Activated T-helper 1 cell treated with anti-CD3 and anti-CD28 coated beads, Interleukin-12 subunit alpha, Interleukin-12 subunit beta, Interleukin-2, Interleukin-4 antibody, amounts not matched to agents 30 ng/mL and 10 ng/mL and 1 ng/mL, durations not matched to agents 14 hours and 24 hours and 36 hours (primary cell): ENCODE measurements at places on chromosomes 11 and 22. TPM values are rescaled to one million over a fixed set of nuclear protein-coding genes. Genes with fewer than 3 reads are reported as not detected.

GRCh38 chr11:94011478-94011877, 9.7 kb upstream of the HEPHL1 start:
- no peak for DNase-seq

The TREH gene
- not detected in 2 replicates for total RNA-seq

DNA sequence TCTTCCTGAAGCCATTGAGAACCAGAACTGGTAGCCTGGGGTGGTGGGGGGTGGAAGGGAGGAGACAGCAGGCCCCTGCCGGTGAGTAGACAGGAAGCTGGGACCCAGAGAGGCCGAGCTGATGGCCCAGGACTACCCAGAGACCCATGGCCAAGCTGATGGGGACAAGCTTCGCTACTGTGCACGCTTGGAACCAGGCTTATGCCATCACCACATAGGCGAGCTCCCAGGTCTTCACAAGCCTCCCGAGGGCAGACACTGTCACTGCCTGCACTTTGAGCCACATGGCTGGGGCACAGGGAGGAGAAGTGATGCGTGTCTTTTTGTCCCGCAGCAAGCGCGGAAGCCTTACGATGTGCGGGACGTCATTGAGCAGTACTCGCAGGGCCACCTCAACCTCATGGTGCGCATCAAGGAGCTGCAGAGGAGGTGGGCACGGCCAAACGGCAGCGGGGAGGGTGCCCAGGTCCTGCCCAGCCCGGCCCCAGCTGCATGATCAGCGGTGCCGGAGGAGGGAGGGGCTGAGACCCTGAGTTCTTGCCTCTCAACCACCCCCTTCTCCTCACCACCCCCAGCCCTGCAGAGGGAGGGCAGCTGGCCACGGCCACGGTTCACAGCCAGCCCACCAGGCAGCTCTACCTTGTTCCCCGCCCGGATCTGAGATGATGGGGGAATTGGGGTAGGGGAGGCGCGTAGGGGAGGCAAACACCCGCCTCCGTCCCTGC, 76.0 kb upstream of the KCNQ1OT1 start:
- no peak for DNase-seq

DNA sequence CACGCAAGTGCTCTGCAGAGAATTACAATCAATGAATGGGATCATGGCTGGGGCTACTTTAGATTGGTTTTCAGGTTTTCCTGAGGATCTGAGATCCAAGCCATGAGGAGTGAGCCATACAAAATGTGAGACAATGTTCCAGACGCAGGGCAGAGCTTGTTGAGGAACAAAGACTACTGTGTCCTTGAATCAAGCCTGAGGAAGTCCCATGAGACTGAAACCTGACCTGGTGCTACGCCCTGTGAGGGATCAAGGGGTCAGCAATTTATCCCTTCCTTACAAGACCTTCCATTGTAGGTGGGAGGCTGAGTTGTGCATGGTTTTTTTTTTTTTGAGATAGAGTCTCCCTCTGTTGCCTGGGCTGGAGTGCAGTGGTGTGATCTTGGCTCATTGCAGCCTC, 2.1 kb downstream of the INCENP start:
- no peak for DNase-seq

DNA sequence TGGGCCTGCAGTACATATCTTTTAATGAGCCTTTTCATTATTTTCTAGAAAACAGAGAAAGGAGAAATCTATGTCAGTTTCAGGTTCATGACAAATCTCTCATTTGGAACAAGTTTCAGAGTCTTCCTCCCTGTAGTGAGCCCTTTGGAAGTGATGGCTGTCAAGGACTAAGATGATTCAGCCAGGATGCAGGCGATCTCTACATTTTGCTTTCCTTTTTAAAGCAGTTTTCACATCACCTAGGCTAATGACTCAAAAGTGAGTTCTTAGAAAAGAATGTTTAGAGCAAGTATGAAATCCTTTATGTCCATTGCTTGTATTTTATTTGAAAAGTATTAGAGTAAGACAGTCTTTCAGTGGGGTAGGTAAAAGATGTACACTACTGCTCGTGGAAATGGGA, 130.1 kb downstream of the TRPC6 start:
- DNase-seq, result no peak

The CARD18 gene
- not detected in 2 replicates for total RNA-seq

The CHST1 gene
- 0.17 and 0.23 TPM in 2 replicates for total RNA-seq

The UEVLD gene
- total RNA-seq, result 31.2 and 31.4 TPM in 2 replicates

The MPPED2 gene
- not detected in 2 replicates for total RNA-seq

DNA sequence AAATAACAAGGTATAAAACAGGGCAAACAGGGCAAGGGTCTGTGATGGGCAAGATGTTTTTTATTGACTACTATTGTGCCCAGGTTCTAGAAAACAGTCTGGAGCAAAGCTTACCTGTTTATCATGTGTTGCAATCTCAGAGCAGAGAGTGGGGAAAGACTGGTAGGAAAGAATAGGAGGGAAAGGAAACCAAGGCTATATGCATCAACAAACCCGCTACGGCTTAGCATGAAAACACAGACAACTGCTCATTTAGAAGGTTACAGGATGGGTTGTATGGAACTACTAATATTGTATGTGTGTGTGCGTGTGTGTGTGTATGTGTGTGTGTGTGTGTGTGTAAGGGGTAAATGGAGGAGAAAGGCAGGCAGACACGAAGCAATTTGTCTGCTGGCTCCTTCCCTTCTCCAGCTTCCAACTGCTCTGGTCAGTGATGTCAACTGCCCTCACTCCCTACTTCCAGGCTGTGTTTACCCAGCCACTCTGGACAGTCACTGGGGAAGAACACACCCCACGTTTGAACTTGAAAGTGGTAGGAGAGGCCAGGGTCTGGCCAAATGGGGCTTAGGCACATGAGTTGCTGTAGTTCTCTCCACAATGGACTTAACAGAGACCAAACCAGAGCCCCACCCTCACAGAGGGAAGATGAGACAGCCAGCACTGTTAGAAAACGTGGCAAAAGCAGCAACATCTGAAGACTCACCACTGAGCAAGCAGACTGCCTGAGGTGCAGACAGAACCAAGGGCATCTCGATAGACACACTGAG, 47.0 kb downstream of the GAB2 start:
- no peak for DNase-seq

GRCh38 chr11:101872171-101872882, 42.5 kb upstream of the CEP126 start:
- DNase-seq, result no peak

- DNase-seq, result no peak
Observed at GRCh38 chr22:43554259-43554636, 142.4 kb downstream of the MPPED1 start.

DNA sequence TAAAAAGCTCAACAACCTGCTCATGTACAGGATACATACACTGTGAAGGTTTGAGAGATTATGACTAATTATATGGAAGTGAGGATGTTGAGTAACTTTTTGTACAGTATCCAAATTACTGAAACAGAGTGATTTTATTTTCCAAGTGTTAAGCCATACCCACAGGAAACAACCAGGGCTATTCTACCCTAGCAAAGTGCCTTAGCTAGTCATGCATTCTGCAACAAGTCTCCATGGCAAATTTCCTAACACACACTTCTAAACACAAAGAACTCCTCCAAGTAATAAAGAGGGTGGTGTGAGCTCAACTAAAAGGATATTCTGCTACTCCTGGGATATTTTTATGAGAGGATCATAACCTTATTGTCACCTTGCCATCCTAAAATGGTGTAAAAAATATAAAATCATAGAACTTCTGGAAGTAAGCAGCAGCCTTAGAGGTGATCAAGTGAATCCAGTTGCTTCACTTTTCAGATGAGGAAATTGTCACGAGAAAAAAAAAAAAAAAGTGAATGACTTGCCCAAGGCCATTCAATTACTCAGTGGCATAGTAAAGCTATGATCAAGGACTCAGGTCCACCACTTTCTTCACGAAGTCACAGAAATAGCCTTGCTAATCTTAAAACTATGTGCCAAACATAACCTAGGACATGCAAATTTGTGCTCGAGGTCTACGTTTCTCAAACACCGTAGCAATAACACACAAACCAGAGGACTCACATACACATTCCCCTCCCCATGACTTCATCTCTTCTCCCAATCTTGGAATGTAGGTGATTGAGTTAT, 4.2 kb downstream of the LGR4 start:
- DNase-seq, result no peak

DNA sequence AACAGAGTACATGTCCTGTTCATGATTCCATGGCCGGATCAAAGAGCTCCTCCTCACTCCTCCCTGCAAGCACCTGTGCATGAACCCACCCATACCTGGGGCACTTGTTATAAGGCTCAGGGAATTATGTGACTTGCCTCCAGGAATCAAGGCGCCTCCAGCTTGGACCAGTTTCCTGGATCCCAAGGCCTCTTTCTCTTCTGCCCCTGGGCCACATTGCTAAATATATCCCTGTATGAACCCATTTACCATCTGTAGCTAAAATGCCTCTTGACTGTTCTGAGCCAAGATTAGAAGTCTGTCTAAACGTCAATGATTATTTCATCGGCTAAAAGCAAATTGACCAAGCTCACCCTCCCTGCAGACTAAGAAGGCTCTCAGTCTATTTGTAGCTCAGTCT, 135.6 kb downstream of the KIRREL3 start:
- DNase-seq, result no peak

The OR8A1 gene
- total RNA-seq, result not detected in 2 replicates

The DEFB131B gene
- total RNA-seq, result not detected in 2 replicates

- DNase-seq, result no peak
Observed at GRCh38 chr11:27718863-27719545, 18.7 kb upstream of the BDNF start.

- no peak for DNase-seq
Observed at GRCh38 chr11:116326146-116326545, 446.6 kb downstream of the BUD13 start.

The C11orf86 gene
- total RNA-seq, result not detected in 2 replicates

GRCh38 chr11:67160045-67160444, 41.0 kb downstream of the KDM2A start:
- no peak for DNase-seq

The GGTLC2 gene
- not detected in 2 replicates for total RNA-seq

- no peak for DNase-seq
Observed at GRCh38 chr11:66932543-66932942, 25.6 kb downstream of the PC start.

The STIM1 gene
- 61.7 and 68.0 TPM in 2 replicates for total RNA-seq

- no peak for DNase-seq
Observed at GRCh38 chr11:66877588-66878385, 20.9 kb downstream of the LRFN4 start.

The NAGA gene
- 30.5 and 30.9 TPM in 2 replicates for total RNA-seq

DNA sequence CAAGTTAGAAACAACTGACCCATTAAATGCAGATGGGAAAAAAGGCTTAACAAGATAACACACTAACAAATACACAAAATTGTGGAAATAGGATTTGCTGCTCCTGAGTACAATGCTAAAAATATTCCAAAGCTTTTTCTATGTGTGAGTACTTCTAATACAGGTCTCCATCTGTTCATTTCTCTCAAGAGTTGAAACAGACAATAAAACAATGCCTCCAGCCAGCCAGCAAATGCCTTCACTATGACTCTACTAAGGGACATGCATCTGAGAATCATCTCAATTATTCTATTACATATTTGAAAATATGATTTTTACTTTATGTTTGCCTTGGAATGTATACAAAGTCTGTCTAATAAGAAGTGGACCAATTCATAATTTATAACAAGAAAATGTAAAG, 119.0 kb downstream of the CADM1 start:
- DNase-seq, result no peak

- no peak for DNase-seq
Observed at GRCh38 chr11:75797116-75797515, 17.9 kb upstream of the UVRAG start.

DNA sequence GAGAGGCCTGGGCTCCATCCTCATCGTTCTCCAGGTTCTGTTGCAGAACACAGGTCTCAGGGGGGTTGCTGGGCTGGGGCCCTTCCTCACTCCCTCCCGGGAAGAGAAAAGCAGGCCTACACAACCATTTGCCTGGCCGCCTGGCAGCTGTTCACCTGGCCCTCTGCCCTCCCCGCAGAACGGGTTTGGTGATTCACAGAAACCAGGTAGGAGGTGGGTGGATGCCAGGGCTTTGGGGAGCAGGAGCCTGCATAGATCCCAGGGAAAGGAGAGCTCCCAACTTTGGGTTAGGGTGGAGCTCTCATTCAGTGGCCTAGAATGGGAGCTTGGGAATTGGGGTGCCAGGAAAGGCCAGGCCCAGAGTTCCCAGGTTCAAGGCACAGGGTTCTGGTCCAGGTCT, 995 bp downstream of the TMEM134 start:
- DNase-seq, result no peak

The OR6T1 gene
- total RNA-seq, result not detected in 2 replicates

GRCh38 chr11:87358461-87358860, 320.7 kb downstream of the TMEM135 start:
- no peak for DNase-seq

- DNase-seq, result no peak
Observed at GRCh38 chr11:112016088-112016764, 9.0 kb upstream of the DLAT start.

DNA sequence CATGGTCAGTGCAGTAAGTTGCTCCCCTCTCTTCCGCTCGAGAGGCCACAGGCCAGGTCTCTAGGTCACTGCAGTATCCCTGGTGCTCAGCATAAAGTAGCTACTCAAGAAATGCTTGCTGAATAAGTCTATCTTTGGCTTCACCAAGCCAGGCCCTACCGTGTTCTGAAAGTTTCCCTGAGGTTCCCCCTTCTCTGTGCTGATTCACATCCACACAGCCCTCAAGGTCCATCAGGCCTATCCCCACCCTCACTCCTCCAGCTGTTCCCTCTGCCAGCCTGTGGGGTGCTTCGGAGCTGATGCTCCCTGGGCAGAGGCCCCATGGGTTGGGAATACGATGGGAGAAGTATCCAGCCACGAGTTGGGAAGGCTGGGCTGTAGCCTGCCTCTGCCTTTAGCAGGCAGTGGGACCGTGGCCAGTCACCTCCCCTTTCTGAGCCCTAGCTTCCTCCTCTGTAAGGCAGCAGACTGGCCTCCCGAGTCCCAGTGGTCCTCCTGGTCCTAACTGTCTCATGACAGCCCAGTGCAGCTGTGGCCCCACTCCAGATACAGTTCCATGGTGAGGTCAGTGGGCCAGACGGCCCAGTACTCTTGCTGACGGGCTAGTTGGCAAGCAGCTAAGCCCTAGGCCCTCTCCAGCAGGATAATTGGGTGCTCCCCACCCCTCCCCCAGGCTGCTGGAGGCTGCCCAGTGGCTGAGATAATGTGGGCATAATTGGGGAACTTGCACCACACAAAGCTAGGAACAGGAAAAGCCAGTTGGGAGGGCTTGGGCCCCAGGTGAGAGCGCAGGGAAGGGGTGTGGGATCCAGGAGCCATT, 48.2 kb downstream of the NECTIN1 start:
- no peak for DNase-seq

DNA sequence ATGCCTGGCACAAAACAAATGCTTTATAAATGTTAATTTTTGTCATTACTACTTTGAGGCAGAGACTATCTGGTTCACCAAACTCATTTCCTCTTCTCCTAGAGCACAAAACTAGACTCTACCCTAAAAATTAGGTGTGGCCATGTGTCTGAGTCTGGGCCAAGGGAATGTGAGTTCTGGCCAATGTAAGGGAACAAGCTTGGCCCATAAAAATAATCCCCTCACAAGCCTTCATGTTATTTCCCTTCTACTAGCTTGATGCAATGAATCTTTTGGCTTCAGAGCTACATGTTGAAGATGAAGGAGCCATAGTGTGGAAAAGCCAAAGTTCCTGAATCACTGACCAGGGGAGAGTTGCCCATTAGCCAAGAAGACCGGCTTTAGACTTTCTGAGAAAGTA, 406.5 kb upstream of the CCDC90B start:
- no peak for DNase-seq
